Progenitor cell of endocrine pancreas (in vitro differentiated cells): ENCODE measurements at places on chromosomes 11 and 22. TPM values are rescaled to one million over a fixed set of nuclear protein-coding genes. Genes with fewer than 3 reads are reported as not detected.

Gene CBLIF
- total RNA-seq: 17.9 and 27.1 TPM in 2 replicates

Gene ACRV1
- 0.50 and 0.55 TPM in 2 replicates for total RNA-seq

Gene C11orf97
- not detected in 2 replicates for total RNA-seq

GRCh38 chr11:122898799-122899198 is 16.2 kb downstream of the JHY start:
- H3K27ac ChIP-seq: no peak overlapping the region
- peaks cover 19% of the 10 kb centered on the region for H3K4me1 ChIP-seq
- H3K36me3 ChIP-seq: no peaks in the 10 kb centered on the region

GRCh38 chr22:43230971-43231723 is 44.2 kb upstream of the TTLL12 start:
- H3K27me3 ChIP-seq: peaks cover 33% of the 10 kb centered on the region
- H3K4me1 ChIP-seq: peaks cover 10% of the 10 kb centered on the region
- H3K4me3 ChIP-seq: no peak overlapping the region
- peak; percentile 75 for DNase-seq
- no peaks in the 10 kb centered on the region for H3K36me3 ChIP-seq

DNA sequence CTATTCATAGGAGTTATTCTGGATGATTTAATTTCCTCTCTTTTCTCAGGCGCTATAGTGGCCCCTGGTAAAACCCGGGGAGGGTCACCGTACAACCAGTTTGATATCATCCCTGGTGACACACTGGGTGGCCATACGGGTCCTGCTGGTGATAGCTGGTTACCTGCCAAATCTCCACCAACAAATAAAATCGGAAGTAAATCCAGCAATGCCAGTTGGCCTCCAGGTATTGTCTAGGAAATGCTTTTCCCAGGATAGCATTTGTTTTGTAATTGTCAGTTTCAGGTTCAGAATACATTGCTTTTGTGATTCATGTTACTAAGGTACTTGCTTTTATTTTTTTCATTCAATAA is 35.6 kb upstream of the ADSL start:
- DNase-seq: no peak
- peak overlapping the region; percentile 17 for H3K27ac ChIP-seq
- H3K4me3 ChIP-seq: no peak overlapping the region
